ENCODE measurements at places on chromosomes 5 and 9.

- DNase-seq: no peak
Observed at GRCh38 chr9:28841775-28842174, 1268.5 kb upstream of the C9orf72 start.

DNA sequence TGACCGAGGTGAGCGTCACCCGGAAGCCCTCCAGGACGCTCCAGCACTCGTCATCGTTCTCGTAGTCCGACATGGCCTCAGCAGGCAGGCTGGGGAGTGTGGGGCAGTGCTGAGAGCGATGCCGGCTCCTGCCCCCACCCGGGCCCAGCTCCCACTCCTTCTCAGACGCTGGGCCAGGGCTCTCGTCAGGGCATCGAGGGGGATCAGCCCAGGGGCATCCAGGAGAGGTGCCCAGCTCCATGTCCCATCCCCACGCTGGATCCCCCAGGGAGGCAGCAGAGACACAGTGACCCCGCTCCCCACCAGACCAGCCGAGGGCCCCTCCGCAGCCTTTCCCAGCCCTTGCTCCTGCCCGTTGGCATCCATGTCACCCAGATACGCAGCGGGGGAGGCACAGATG is 1.5 kb downstream of the CARD9 start:
- no peak for DNase-seq

DNA sequence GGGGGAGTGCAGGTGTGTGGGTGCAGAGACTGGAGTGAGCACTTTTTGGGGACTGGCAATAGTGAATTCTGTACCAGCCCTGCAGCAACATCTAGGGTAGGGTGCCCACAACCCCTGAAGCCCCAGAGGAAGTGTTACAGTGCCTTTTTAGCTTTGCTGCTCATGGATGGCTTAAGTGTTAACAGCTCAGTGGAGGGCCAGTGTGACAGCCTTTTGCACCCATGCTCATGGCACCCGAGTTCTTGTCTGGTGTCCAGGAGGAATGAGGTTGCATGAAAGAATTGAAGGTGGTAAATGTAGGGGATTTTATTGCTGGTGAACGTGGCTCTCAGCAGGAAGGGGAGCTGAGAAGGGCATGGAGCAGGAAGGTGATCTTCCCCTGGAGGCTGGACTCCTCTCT is 107.3 kb downstream of the MRPL36 start:
- no peak for DNase-seq

DNA sequence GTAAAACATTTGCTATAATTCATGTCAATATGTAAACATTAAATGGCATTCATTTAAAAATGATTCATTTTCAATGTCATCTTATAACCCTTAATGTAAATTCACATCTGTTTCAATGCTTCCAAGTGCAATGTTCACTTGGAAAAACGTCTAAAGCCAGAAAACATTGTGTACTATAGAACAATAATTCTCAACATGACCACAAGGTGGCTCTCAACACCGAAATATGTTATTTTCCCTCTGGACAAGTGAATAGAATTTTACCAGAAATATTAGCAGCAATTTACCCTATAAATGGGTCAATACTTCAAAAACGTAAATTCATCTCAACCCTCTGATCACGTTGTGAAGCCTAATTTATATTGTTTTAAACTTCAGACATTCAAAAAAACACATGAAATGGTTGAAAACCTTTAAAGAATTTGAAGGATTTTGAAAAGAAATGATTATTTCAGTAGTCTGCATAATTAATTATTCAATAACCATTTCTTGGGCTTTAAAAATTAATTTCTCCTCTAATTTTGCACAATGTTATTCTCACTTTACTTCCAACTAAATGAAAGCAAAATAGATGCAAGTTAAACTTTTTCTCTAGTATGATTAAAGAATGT is 11.0 kb downstream of the CDH10 start:
- DNase-seq: no peak

DNA sequence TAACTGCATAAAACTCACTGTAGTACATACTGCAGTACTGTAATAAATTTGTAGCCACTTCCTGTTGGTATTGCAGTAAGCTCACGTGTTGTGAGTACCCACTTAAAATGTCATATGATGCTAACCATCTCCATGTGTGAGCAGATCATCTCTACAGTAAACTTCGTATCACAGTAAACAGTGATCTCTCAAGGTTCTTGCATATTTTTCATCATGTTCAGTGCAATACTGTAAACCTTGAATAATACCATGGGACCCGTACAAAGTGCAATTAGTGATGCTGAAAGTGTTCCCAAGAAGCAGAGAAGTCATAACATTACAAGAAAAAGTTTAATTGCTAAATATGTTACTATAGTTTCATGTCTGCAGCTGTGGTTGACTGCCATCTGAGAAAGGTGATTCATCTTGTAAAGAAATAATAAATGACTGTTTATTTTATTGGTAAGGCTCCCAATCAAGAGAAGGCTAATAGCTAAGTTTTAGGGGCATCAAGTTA is 253.8 kb upstream of the POU5F2 start:
- no peak for DNase-seq
